OCI-M1 (cell line): ENCODE measurements at places on chromosomes 5 and 9.

DNA sequence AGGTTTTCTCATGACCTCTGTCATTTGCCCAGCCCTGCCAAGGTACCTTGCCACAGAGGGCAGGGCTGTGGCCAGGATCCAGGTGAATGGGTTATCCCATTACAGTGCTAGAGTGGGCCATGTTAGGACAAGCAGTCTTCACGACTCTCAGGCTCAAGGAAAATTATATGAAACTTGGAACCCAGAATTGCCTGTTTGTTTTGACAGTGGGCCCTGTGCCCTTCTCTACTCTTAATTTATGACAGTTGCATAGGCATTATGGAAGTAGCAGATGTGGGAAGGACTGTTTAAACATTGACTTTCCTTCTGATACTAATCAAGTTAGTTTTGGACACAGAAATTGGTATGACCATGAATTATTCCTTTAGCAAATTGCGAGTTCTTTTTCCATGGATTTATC, 41.7 kb downstream of the ITGA2 start:
- DNase-seq = no peak

- DNase-seq = no peak
Measured at GRCh38 chr5:142978726-142979125, 208.5 kb downstream of the ARHGAP26 start.

DNA sequence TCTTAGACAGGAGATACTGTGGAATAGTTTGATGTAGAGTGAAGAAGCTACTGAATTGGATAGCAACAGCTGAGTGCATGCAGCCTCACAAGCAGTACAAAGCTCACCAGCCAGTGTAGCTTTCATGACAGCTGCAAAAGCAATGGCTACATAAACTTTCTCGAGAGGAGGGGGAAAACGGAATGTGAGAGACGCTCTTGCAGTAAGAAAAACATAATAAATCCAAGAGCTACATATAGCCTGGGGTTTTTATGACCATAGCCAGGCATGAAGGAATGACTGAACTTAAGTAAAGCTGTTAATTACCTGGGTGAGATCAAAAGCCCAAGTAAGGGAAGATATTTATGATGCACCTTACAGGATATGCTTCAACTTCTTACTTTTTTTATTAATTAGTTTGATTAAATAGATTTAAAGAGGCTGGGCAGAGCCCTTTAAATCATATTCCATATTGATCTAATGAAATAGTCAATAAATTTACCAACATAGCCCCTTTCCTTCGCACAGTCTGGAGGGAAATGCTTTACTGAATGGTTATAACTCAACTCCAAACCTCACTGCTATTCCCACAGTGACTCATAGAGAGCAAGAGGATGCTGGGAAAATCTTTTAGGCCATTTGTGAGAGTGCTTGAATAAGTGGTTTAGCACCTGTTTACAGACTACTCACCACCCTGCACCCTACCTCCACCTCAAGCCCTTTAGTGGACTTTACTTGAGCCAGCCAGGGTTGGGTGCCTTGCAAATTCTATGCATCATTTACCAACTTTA, 407.2 kb upstream of the CLINT1 start:
- DNase-seq = no peak

DNA sequence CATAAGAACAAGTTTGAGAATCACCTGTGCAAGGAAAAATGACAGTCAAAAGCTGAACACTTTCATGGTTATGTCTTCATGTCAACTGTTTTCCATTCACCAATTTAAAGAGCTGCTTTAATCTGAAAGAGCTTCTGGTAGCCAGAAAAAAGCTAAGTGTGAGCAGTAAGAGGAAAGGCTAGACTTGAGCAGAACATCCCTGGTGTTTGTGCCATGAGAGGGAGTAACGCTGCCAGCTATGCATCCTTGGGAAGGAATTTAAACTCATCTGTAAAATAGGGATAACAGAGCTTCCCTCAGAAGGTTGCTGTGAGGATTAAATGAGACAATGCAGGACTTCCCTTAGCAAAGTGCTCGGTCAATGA, 193.7 kb downstream of the MAPKAP1 start:
- DNase-seq = no peak

DNA sequence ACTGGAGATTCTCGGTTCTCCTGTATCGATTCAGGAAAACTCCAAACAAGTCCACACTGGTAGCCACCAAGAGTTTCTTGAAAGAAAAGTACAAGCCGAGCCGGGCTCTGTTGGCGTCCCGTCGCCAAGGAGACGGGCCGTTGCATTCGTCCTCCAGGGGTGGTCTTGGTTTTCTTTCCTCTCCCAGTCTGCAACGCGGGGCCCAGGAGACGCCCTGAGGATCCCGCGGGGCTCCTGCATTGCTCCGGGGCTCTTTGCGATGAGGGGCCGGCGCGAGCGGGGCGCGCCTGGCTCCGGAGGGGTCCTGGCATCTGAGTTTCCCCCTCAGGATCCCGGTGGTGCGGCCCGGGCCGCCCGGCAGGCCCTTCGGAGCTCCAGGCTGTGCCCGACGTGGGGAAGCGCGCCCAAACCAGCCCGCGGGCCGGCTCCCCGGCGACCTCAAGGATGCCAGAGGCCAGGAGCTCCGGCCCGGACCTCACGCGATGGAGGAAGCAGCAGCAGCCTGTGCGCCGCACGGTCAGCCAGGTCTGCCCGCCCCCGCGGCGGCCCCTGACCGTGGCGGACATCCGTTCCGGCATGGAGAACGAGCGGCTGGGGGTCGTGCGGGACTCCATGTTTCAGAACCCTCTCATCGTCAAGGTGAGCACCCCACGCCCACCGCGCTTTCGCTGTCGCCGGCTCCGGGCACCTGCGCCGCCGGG, at the start of gene CFAP77:
Gene CFAP77, plus strand, starts transcription at position 384 of the 701 bp plus-strand sequence. Its CDS starts 61 bp downstream, at position 445.
- peak; percentile 34 for DNase-seq

DNA sequence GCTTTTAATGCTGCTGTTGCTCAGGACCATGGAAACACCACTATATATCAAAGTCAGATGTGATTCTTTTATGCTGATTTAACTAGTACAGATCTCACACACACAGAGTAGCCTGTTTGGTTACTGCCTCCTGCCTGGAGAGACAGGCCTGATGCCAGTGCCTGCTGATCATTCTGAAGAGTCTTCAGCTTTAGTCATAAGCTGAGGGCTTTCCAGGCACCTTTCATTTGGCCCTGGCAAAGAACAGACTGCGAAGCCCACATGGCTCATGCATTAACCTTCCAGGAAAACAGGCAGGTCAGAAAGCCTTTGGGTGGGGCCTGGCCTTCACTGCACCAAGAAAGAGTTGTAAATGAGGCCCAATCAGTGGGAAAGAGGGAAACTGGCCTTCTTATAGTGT, 144.7 kb downstream of the SAXO1 start:
- no peak for DNase-seq

- DNase-seq = no peak
Measured at GRCh38 chr9:26012797-26013196, 334.6 kb upstream of the TUSC1 start.

- peak; percentile 91 for DNase-seq
Measured at GRCh38 chr9:100640447-100641050, 62.7 kb downstream of the CAVIN4 start.

DNA sequence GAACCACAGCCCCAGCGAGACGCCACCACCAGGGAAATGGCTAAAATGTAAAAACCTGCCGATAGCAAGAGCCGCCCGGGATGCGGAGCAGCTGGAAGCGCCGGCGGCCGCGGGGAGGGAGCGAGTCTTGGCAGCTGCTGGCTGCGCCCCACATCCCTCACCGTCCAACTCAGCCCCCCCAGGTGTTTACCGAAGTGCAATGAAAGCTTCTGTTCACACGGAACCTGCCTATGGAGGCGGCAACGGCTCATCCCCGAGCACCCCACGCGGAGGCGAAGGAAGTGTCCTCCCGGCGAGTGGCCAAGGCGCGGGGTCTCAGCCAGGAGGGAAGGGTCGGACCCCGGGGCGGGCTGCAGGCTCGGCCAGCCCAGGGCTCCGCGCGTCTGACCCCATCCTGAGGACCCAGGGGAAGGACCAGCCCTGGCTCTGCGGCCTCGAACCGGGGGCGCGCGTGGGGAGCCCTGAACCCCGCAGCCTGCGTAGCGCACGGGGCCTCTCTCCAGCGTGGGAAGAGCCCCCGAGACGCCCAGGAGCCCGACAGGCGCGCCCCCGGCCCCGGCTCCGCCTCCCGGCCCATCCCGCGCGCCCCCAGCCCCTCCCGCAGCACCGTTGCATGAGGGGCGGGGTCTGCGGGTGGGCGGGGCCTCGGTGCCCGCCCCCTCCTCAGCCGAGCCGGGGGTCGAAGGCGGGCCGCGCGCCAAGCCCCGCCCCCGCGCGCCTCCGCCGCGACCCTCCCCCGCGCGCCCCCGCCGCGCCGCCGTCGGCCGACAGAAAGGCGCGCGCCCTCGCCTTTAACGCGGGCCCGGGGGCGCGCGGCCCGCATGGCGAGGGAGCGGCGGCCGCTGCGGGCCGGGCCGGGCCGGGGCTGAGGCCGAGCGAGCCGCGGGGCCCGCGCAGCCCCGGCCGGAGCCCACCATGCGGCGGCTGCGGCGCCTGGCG, at the start of gene DIPK1B:
Gene DIPK1B, plus strand, starts transcription at position 822 of the 939 bp plus-strand sequence. Its CDS starts 94 bp downstream, at position 916.
- DNase-seq = peak; percentile 9

DNA sequence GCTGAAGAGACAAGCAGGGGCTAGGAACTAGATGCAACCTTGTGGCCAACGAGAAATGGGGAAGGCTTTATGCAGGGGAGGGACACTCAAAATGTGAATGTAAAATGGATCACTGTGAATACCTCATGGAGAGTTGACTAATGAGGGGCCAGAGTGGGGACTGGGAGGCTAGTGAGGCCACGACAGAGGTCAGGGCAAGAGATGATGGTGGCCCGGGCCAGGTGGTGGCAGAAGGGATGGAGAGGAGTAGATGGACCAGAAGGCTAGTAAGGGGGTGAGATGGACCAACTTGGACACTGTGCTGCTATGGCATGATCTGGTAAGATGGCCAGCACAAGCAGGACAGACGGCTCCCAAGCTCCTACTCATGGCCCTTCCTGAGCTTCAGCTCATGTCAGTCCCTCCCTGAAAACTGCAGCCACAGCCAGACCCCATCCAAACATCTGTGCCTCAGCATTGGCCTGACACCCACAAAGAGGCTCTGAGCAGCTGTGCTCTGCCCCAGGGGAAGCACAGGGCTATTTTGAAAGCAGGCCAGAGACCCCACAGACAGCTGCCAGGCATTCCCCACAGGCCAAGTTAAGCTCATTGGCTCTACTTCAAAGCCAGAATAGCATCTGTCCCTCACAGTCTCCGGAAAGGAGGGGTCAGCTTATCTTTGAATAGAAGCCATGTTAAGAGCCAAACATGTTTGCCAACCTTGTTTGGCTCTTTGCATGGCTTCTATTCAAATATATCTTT, 22.1 kb downstream of the P4HA2 start:
- DNase-seq = no peak

DNA sequence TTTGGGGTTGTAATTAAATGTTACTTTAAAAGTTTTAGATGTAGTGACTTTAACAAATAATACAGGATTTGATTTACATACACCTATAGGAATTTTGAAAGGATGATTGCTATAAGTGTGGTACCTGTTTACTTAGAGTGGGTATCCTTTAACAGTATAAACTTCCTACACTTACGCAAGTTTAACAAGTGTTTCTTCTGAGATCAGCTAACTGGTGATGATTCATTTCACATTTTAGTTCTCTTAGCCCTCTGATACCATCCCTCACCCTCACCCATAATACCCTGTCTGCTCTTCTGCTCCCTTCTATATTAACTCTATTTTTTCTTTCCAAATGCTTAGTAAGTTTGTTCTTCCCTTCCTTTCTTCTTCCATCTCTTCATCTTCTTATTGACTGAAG, 197.9 kb downstream of the GDNF start:
- no peak for DNase-seq

- DNase-seq = no peak
Measured at GRCh38 chr5:119741691-119742090, 112.3 kb downstream of the FAM170A start.

GRCh38 chr5:176353533-176353932, 8.0 kb downstream of the KIAA1191 start:
- DNase-seq = no peak

DNA sequence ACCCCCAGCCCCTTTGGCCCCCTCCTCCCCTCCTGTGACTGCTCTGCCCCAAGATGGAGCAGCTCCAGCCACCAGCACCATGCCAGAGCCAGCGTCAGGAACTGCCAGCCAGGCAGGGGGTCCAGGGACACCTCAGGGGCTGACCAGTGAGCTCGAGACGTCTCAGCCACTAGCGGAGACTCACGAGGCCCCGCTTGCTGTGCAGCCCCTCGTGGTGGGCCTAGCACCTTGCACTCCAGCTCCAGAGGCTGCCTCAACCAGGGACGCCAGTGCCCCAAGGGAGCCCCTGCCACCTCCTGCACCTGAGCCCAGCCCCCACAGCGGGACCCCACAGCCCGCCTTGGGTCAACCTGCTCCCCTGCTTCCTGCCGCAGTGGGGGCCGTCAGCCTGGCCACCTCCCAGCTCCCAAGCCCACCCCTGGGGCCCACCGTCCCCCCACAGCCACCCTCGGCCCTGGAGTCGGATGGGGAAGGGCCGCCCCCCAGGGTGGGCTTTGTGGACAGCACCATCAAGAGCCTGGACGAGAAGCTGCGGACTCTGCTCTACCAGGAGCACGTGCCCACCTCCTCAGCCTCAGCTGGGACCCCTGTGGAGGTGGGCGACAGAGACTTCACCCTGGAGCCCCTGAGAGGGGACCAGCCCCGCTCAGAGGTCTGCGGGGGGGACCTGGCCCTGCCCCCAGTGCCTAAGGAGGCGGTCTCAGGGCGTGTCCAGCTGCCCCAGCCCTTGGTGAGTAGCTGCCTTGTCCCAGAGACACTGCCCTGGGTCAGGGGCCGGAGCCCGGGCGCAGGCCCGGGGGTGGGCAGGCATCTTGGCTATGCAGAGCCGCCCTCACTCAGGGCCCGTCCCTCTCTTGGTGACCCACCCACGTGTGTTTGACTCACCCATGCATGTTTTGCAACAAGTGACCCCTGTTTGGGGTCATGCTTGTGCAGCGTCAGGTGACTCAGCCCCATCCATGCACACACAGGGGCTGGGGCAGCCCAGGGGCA, 105.2 kb downstream of the WNK2 start:
- no peak for DNase-seq

DNA sequence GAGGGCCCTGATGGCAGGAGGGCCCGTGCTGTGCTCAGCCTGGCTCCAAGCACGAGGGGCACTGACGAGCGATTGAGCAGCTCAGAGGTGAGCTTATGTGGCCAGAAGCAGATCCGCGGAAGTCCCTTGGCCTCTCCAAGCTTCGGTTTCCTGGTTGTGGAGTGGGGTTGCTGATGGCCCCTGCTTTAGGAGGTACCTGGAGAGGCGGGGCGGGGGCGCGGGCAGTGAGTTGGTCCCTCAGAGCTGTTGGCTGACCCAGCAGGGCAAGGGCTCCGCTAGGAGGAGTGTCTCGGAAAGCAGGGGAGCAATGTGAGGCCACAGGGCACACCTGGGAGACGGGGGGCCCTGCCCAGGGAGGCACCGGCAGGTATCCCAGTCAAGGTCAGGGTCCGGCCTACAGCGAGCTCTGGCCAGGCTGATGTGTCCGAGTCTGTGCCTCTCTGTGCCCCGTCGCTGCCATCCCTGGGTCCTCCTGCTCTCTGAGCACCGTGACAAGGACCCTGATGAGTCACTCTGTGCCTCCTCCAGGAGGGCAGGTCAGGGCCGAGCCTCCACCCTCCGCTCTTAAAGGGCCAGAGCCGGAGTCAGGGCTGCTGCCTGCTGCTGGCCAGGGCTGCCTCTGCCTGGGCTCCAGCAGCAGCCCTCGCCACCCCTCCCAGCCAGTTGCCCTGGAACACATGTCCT, 14.8 kb downstream of the NCS1 start:
- DNase-seq = peak; percentile 69
